ENCODE measurements at places on chromosomes 16 and 17.

GRCh38 chr16:27472091-27473020, 70.4 kb downstream of the IL21R start:
- no peak overlapping the region for H3K27ac ChIP-seq
- no peaks in the 10 kb centered on the region for H3K27me3 ChIP-seq
- no peak for DNase-seq
- H3K4me1 ChIP-seq, result no peaks in the 10 kb centered on the region

DNA sequence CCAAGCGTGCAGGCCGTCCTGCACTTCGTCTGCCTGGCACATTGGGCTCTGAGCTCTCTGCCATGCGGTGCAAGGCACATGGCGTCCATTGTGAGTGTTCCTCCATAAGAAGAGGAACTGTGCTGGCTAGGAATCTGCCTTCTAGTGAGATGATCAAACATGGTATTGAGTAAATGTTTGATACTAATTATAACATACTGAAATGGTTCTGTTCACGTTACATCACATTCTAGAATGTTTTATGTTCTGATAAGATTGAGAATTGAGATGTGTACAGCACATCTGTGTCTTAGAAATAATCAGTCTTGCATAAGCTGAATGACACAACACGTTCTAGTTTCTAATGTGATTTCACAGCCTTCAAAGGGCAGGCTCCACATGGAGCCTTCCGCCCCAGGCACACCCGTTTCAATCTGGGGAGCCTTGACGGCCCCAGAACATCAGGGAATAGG, 42.9 kb downstream of the USP10 start:
- H3K4me3 ChIP-seq, result no peak overlapping the region
- peaks cover 14% of the 10 kb centered on the region for H3K4me1 ChIP-seq
- H3K27ac ChIP-seq, result no peak overlapping the region
- H3K36me3 ChIP-seq, result peaks cover 26% of the 10 kb centered on the region
- no peaks in the 10 kb centered on the region for H3K27me3 ChIP-seq

DNA sequence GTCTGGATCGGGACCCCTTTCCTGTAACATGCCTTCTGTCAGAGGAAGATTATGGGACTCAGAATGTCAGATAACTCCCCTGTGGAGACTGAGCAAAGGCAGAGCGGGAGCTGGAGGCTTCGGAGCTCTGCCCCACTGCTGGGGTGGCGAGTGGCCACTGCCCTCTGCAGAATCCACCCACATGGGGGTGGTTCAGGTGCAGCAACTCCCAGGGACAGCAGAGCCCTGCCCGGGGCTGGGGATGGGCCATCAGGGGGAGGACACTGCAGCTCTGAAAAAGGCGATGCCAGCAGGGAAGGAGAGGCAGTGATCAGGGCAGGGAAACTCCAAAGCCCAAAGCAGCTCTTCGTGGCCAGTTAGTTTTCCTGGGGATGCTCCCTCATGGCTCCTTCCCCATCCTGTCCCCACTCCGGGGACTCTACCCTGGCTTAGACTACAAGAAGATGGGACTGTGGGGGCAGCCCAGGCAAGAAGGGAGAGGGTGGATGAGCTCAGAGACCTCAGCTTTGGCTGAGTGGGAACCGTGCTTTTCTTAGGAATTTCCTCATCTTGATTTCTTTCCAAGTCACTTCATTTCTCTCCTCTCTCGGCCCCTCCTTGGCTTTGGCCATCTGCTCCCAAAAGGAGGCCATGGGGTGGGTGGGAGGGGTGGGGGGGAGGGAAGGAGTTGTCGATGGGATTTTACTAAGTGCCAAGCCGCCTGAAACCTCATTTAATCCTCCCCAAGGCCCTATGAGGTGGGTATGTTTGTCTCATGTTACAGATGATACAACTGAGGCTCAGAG, 4.0 kb downstream of the CA4 start:
- peaks cover 17% of the 10 kb centered on the region for H3K4me1 ChIP-seq
- H3K27ac ChIP-seq, result no peak overlapping the region
- peaks cover 13% of the 10 kb centered on the region for H3K27me3 ChIP-seq

- H3K36me3 ChIP-seq, result peaks cover 8% of the 10 kb centered on the region
- no peak overlapping the region for H3K4me3 ChIP-seq
- no peak overlapping the region for H3K27ac ChIP-seq
- peaks cover 64% of the 10 kb centered on the region for H3K4me1 ChIP-seq
Observed at GRCh38 chr16:337975-338575, 14.4 kb downstream of the AXIN1 start.

GRCh38 chr17:74096456-74096855, 107.0 kb upstream of the RPL38 start:
- no peak overlapping the region for H3K4me3 ChIP-seq
- no peak for DNase-seq
- no peaks in the 10 kb centered on the region for H3K36me3 ChIP-seq
- H3K27me3 ChIP-seq, result no peaks in the 10 kb centered on the region
- no peak overlapping the region for H3K27ac ChIP-seq
- H3K4me1 ChIP-seq, result no peaks in the 10 kb centered on the region

- no peaks in the 10 kb centered on the region for H3K27me3 ChIP-seq
- peaks cover 16% of the 10 kb centered on the region for H3K4me1 ChIP-seq
- H3K36me3 ChIP-seq, result no peaks in the 10 kb centered on the region
- no peak for DNase-seq
- H3K27ac ChIP-seq, result no peak overlapping the region
Observed at GRCh38 chr16:27164352-27164751, 39.0 kb upstream of the KDM8 start.

DNA sequence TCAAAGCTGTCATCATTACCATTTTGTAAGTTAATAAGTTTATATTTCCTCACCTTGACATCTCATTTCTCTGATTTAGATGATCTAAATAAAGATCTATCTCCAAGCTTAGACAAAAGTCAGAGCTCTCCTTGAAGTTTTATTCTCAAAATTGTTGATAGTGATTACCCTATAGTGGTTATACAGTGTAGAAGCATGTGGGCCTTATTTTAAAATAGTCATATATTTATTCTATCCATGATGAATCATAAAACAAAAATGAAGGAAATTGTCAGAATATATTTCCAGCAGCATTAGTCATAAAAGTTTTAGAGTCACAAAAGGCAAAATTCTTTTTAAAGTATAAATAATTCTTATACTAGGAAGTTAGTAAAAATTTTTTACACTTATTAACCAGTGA, 49.0 kb downstream of the RHOT1 start:
- H3K27ac ChIP-seq, result no peak overlapping the region
- H3K27me3 ChIP-seq, result no peaks in the 10 kb centered on the region
- peaks cover 11% of the 10 kb centered on the region for H3K36me3 ChIP-seq
- no peaks in the 10 kb centered on the region for H3K4me1 ChIP-seq
- no peak for DNase-seq
- no peak overlapping the region for H3K4me3 ChIP-seq

DNA sequence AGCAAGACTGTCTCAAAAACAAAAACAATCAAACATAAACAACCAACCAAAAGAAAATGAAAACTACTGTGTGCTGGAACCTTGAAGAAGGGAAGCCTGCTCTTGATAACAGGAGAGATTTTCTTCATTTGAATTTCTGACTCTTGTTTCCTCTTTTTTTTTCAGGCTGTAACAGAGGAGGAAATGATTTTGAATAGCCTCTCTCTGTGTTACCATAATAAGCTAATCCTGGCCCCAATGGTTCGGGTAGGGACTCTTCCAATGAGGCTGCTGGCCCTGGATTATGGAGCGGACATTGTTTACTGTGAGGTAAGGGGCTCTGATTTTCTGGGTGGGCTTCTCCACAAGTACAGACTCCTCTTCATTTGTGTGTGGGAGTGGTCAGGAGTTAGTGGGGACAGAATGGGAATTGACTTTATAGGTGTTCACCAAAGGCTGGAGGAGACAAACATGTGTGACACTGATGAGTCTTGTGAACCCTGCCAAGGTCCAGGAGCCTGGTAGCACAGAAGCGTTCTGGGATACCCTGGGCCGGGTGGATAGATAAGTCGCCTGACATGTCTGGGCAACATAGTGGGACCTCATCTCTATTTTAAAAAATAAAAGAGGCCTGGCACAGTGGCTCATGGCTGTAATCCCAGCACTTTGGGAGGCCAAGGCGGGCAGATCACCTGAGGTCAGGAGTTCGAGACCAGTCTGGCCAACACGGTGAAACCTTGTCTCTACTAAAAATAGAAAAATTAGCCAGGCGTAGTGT, 14.9 kb downstream of the DUS2 start:
- no peak overlapping the region for H3K4me3 ChIP-seq
- no peak overlapping the region for H3K27ac ChIP-seq
- no peaks in the 10 kb centered on the region for H3K36me3 ChIP-seq
- no peaks in the 10 kb centered on the region for H3K27me3 ChIP-seq

GRCh38 chr17:80007939-80008338, 27.7 kb downstream of the TBC1D16 start:
- no peak overlapping the region for H3K4me3 ChIP-seq
- H3K4me1 ChIP-seq, result peaks cover 6% of the 10 kb centered on the region
- DNase-seq, result no peak
- no peaks in the 10 kb centered on the region for H3K36me3 ChIP-seq

DNA sequence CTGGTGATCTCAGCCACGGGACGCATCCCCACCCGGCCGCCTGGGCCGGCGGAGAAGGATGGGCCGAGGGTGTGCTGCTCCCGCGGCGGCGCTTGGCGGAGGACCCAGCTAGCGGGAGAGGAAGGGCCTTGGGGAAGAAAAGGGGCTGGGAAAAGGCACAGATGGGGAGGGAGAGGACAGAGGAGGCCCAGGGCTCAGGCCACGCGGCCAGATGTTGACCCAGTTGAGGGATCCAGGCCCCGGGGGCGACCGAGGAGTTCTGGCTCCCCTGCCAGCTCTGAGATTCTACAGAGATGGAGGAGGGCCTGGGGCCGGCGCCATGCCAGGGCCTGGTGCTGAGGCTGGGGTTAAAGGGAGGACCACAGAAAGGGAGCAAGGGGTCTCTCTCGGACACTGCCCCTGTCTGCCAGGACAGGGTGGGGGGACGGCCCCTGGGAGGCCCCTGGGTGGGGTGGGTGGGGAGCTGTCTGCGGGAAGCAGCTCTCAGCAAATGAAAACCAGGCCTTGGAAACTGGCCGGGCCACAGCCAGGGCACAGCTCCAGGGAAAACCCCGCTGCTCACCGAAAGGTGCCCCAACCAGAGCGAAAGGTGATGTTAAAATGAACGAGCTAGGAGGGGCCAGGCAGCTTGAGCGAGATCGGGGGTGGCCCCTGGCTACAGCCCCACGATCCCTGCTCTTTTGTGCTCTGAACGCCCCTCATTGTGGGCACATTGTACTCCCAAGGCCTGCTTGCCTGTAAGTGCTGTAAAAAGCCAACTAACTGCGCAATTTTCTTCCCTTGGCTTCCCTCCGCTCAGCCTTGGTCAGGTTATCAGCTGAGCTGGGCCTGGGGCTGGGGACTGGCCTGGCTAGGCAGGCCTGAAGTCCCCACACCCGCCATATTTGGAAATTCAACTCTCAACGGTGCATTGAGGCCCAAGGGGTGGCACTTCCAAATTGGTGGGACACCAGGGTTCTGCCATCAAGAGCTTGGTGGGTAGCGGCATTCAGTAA, 191.4 kb downstream of the ZNF423 start:
- no peaks in the 10 kb centered on the region for H3K36me3 ChIP-seq
- H3K4me1 ChIP-seq, result no peaks in the 10 kb centered on the region
- no peaks in the 10 kb centered on the region for H3K27me3 ChIP-seq
- no peak overlapping the region for H3K27ac ChIP-seq

- H3K27me3 ChIP-seq, result no peaks in the 10 kb centered on the region
- no peak overlapping the region for H3K4me3 ChIP-seq
- H3K4me1 ChIP-seq, result no peaks in the 10 kb centered on the region
- H3K27ac ChIP-seq, result no peak overlapping the region
Observed at GRCh38 chr17:41457676-41458075, 9.5 kb downstream of the KRT32 start.

DNA sequence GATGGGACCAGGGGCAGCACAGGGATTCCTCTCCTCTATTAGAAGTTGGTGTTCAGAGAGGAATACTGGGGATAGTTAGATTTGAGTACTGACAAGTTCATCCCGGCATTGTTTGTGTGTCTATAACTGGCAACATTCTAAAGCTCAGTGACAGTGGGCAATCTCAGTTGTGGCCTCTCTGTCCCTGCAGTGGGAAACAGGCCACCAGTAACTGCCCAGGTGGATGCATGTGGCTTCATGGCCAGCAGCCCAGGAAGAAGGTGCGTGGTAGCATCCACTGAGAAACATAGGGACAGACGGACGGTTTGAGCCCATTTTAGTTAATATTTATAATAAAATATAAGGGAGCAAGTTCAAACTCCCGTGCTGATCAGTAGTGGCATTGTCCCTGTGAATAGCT, 51.5 kb downstream of the B9D1 start:
- H3K4me3 ChIP-seq, result no peak overlapping the region
- H3K4me1 ChIP-seq, result peaks cover 11% of the 10 kb centered on the region
- no peaks in the 10 kb centered on the region for H3K36me3 ChIP-seq
- no peaks in the 10 kb centered on the region for H3K27me3 ChIP-seq

GRCh38 chr17:39244600-39245570, 19.1 kb upstream of the STAC2 start:
- H3K4me3 ChIP-seq, result no peak overlapping the region
- DNase-seq, result peak; percentile 83
- no peaks in the 10 kb centered on the region for H3K27me3 ChIP-seq
- H3K27ac ChIP-seq, result no peak overlapping the region
- peaks cover 11% of the 10 kb centered on the region for H3K4me1 ChIP-seq

GRCh38 chr17:74442670-74443515, 11.0 kb downstream of the GPRC5C start:
- no peak for DNase-seq
- no peak overlapping the region for H3K27ac ChIP-seq
- H3K4me1 ChIP-seq, result no peaks in the 10 kb centered on the region
- H3K36me3 ChIP-seq, result no peaks in the 10 kb centered on the region

- no peaks in the 10 kb centered on the region for H3K27me3 ChIP-seq
- H3K4me3 ChIP-seq, result no peak overlapping the region
- no peaks in the 10 kb centered on the region for H3K36me3 ChIP-seq
- peaks cover 19% of the 10 kb centered on the region for H3K4me1 ChIP-seq
Observed at GRCh38 chr17:79071161-79071740, 3.4 kb upstream of the ENGASE start.

GRCh38 chr17:80246266-80246681, 14.4 kb upstream of the RNF213 start:
- H3K4me3 ChIP-seq, result no peak overlapping the region
- H3K27ac ChIP-seq, result no peak overlapping the region
- no peaks in the 10 kb centered on the region for H3K27me3 ChIP-seq
- peaks cover 3% of the 10 kb centered on the region for H3K36me3 ChIP-seq
- no peak for DNase-seq

DNA sequence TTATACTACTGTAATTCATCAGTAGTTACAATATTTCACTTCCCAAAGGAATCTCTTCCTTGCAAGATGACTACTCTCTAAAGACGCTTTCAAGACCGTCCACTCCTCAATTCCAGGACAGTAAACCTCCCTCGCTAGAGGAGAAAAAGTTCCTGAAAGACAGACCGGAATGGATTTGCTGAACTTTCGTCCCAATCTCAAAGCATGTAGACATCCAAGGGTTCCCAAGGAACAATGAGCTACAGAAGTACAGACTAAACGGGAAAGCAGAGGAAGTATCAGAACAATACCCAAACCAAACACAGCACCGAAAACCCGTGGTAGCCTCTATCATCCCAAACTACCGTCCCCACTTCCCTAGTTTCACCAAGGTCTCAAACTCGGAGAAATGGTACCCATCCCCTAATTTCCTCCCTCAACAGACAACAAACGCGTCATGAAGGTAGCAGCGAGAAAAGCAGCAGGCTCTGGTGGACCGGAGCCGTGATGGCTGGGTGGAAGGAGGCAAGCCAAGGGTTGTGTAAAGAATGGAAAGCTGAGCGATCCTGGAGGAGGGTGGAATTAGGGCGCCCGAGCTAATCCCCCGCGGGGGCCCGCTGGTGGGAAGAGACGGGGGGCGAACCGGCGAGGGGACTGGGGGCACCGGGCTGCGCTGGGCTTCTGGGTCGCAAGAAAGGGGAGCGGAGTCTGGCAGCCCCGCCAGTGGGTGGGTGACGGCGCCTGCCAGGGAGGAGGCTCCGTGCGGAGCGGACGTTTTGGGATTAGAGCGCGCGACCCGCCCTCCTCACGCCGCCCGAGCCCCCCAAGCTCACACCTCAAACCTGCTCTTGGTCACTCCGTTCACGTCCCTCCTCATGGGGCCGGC, 647 bp downstream of the FBXL20 start:
- H3K27me3 ChIP-seq, result no peaks in the 10 kb centered on the region
- H3K36me3 ChIP-seq, result no peaks in the 10 kb centered on the region
- peak overlapping the region; percentile 87 for H3K4me3 ChIP-seq
- no peak for DNase-seq

All from CD4-positive, alpha-beta memory T cell (primary cell).